MCF 10A (cell line): ENCODE measurements at places on chromosomes 12 and 14. TPM values are rescaled to one million over a fixed set of nuclear protein-coding genes. Genes with fewer than 3 reads are reported as not detected.

GRCh38 chr14:66288511-66288910, 197.7 kb upstream of the CCDC196 start:
- no peak overlapping the region for H3K27ac ChIP-seq
- H3K4me3 ChIP-seq = no peak overlapping the region
- peaks cover 5% of the 10 kb centered on the region for H3K36me3 ChIP-seq
- H3K27me3 ChIP-seq = no peaks in the 10 kb centered on the region

- peaks cover 7% of the 10 kb centered on the region for H3K4me1 ChIP-seq
- no peak overlapping the region for H3K27ac ChIP-seq
- H3K36me3 ChIP-seq = no peaks in the 10 kb centered on the region
Observed at GRCh38 chr12:50043308-50043707, 14.1 kb upstream of the ASIC1 start.

C14orf132 gene
- not detected in 2 replicates for total RNA-seq

GRCh38 chr14:69852531-69853321, 26.5 kb upstream of the SMOC1 start:
- H3K4me3 ChIP-seq = no peak overlapping the region
- H3K4me1 ChIP-seq = no peaks in the 10 kb centered on the region
- no peak overlapping the region for H3K27ac ChIP-seq
- H3K27me3 ChIP-seq = peaks cover 23% of the 10 kb centered on the region
- no peak for DNase-seq

GRCh38 chr14:104681689-104682074, 7.7 kb upstream of the INF2 start:
- H3K36me3 ChIP-seq = peaks cover 6% of the 10 kb centered on the region
- peak; percentile 92 for DNase-seq
- peak overlapping the region; percentile 70 for H3K4me3 ChIP-seq
- peak overlapping the region; percentile 89 for H3K27ac ChIP-seq
- H3K27me3 ChIP-seq = no peaks in the 10 kb centered on the region
- H3K4me1 ChIP-seq = peaks cover 44% of the 10 kb centered on the region

TPH2 gene
- total RNA-seq = not detected in 2 replicates

GRCh38 chr12:91940322-91940721, 205.3 kb downstream of the BTG1 start:
- DNase-seq = no peak
- H3K27ac ChIP-seq = no peak overlapping the region
- no peaks in the 10 kb centered on the region for H3K36me3 ChIP-seq

KRT83 gene
- total RNA-seq = 12.2 and 14.5 TPM in 2 replicates

DNA sequence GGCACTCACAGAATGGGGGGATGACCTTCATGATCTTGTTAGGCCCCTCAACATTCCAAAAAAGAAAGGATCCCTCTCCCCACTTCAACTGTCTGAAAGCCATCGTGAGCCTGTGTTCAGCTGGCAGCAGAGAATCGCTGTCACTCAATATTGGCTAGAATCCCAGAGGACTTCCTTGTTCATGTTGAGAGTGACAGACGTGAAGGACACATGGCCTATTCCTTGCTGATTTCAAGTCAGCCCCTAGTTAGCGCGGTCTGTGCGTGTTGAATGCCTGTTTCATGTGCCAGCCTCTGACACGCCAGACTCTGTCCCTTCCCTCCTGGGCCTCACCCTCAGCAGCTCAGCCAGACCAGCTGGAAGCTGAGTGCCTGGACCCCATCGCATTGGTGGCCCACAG, 43.1 kb downstream of the DNAH10 start:
- no peak for DNase-seq
- H3K4me1 ChIP-seq = peaks cover 11% of the 10 kb centered on the region
- H3K27me3 ChIP-seq = peaks cover 32% of the 10 kb centered on the region
- no peaks in the 10 kb centered on the region for H3K36me3 ChIP-seq

- peaks cover 5% of the 10 kb centered on the region for H3K4me1 ChIP-seq
- H3K36me3 ChIP-seq = peaks cover 6% of the 10 kb centered on the region
- H3K27ac ChIP-seq = no peak overlapping the region
- H3K4me3 ChIP-seq = no peak overlapping the region
- peaks cover 97% of the 10 kb centered on the region for H3K27me3 ChIP-seq
Observed at GRCh38 chr14:58717211-58717610, 79.4 kb downstream of the DACT1 start.

INHBE gene
- 2.1 and 5.0 TPM in 2 replicates for total RNA-seq
